ENCODE measurements at places on chromosomes 1 and 21. TPM values are rescaled to one million over a fixed set of nuclear protein-coding genes. Genes with fewer than 3 reads are reported as not detected.

GRCh38 chr1:156742801-156743200, 1.9 kb upstream of the MRPL24 start:
- no peak for DNase-seq

- no peak for DNase-seq
These were observed 29.6 kb downstream of the CLIC6 start for GRCh38 chr21:34698270-34699015.

- DNase-seq = no peak
These were observed 54.0 kb downstream of the CLIC6 start for GRCh38 chr21:34722684-34723300.

DNA sequence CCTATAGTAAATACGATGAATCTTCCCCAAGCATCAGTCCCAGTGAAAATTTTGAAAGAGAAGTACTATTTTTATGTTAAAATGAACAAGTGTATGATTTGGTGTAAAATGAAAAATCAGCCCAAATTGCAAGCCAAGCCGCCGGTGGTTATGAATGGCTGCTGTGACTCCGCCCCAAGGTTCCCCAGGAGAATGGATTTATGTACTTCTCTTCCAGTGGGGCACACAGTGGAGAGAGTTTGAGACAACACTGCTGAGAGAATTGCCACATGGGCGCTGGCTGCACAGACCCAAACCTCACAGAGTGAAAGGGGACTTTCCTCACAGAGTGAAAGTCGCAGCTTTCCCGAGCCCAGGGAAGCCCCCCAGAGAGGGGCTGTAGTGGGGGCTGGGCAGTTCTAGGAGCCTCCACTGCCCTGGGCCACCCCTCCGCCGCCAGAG, 24.0 kb downstream of the CDK18 start:
- no peak for DNase-seq

Gene SZRD1
- total RNA-seq = 210 TPM

Data from HFFc6 (cell line).